ENCODE measurements at places on chromosomes 1 and 21.

GRCh38 chr1:60948486-60948885, 133.9 kb upstream of the NFIA start:
- DNase-seq, result no peak

GRCh38 chr1:46652321-46653100, 15.7 kb downstream of the ATPAF1 start:
- DNase-seq, result no peak

GRCh38 chr1:244419024-244419423, 32.7 kb downstream of the ADSS2 start:
- DNase-seq, result no peak

- no peak for DNase-seq
These were observed 156.0 kb downstream of the PGBD5 start for GRCh38 chr1:230270185-230270558.

- DNase-seq, result no peak
These were observed 12.4 kb downstream of the GALNT2 start for GRCh38 chr1:230079199-230080024.

DNA sequence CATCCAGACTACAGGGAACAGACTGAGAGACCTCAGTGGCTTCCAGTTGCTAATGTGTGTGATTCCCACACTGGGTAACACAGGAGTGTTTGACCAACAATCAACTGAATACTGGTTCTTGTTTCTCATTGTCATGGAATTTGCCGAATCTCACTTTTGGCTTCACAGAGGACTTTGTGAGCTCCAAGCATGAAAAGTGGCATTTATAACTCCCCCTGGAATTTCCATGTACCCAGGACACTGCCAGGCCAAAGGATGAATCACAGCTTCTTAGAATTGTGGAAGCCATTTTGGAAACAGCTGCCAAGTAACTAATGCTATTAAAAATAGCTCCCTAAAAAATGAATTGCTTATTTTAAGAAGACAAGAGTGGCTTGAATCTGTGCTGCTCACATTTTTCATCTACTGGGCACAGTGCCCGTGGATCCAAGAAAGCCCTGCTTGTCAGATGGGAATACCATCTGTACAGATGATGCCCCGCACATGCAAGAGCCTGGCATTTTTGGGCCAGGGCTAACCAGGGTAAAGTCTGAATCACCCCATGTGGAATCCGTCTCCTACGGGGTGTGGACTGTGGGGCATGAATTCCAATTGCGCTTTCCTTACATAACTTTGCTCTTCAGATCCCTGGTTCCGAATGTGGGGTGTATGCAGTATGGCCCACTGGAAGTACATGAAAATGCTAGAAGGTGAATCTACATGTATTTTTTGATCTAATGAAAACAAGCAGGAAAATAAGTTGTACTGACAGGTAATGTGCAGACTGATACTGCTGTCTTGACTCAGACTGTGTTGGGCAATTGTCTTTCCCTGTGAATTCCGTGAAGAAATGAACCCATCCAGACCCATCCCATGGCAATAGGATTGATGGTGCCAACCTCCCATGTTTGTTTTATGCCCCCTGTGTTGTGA, 487.3 kb downstream of the SIPA1L2 start:
- peak; percentile 88 for DNase-seq

DNA sequence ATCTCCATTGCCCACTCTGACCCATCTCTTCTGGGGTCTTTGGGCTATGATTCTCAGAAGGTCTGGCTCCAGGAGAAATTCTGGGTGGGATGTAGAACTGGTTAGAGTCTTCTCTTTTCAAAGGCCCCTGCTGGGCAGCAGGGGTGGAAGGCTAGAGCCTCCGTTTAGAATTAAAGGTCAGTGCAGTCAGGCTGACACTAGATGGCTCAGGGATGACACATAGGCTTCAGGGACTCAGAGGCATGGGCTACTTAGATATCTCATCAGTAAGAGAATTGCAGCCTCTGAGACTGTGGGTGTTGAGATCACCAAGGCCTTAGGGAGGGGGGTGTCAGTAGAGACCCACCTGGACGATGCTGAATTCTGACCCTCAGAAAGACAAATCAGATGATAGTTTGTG, 12.6 kb upstream of the PPM1J start:
- DNase-seq, result no peak
